Sciatic nerve (tissue), 2 donors: ENCODE measurements at places on chromosomes 2 and 18. TPM values are rescaled to one million over a fixed set of nuclear protein-coding genes. Genes with fewer than 3 reads are reported as not detected.

- DNase-seq: peak; percentile 89
Measured at GRCh38 chr2:176126929-176127773, 2.4 kb upstream of the HOXD8 start.

- DNase-seq: no peak
Measured at GRCh38 chr2:29576231-29576630, 345.2 kb downstream of the ALK start.

DNA sequence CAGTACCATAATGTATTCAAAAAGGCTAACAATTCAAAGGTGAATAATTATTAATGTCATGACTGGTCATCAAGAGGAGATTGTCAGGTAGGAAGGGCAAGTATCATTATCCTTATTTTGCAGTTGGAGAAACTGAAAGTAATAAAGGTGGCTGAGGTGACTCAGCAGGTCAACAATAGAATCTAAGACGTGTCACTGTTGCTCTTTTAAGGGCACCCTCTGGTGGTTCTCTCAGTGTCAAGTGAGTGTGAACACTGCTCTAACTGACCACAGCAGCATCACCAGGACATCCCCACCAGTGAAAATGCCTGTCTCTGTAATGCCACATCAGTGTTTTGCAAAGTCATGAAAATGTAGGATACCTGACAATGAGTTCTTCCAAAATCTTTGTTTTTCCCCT, 69.7 kb downstream of the DCC start:
- DNase-seq: no peak

DNA sequence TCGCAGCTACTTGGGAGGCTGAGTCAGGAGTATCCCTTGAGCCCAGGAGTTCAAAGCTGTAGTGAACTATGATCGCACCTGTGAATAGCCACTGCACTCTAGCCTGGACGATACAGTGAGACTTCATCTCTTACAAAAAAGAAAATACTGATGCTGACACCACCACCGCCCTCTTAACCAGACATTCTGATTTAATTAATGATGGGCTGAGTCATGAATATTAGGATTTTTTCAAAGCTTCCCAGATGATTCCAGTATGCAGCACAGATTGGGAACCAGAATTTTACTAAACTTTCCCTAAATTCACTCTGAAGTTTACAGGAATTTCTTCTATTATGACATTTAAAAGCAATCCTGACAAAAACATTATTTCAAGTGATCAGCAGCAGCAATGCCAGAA, 130.1 kb downstream of the ERBB4 start:
- no peak for DNase-seq

GRCh38 chr18:56823986-56824565, 172.9 kb downstream of the WDR7 start:
- no peak for DNase-seq

- no peak for DNase-seq
Measured at GRCh38 chr2:85112906-85113625, 20.1 kb upstream of the TCF7L1 start.

DNA sequence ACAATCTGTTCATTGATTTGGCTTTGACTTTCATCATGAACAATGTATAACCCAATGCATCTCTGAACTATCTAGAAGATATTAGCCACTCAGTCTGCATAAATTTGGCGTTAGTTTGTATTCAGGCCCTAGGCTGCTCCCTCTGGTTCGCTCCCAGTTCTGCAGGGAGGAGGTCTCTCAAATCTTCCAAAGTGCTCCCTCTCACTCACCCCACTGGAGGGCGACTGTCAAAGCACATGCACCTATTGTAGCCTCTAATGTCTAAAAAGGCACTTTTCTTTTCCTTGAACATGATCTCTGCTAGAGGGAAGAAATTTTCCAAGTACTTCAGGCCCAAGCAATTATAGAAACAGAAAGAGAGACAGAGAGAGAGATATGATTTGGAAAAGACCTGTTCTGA, 291.5 kb downstream of the TDRD15 start:
- no peak for DNase-seq

- no peak for DNase-seq
Measured at GRCh38 chr2:236171680-236172254, 3.6 kb upstream of the GBX2 start.

- DNase-seq: peak; percentile 76
Measured at GRCh38 chr18:44838971-44839666, 158.4 kb downstream of the SETBP1 start.

DNA sequence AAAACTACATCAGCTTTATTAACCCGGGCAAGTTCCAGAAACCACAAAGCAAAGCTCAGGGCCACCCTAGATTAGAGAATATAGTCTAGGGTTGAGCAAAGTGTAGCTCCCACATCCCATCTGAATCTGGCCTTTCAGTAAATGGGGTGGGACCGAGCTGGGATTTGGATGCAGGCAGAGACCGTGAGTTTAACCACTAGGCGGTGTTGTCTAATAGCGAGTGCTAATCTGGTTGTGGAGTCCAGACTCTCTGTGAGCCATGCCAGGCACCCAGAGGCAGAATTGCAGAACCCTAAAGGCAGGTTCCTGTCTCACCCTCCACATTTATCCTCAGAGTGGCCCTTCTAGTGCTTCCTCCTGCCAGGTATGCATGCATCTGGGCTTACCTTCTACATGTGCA, 435.9 kb downstream of the TSN start:
- DNase-seq: no peak

Gene RPRM
- total RNA-seq: 0.22 TPM

Gene COLEC11
- total RNA-seq: 1.1 TPM

Gene IL36RN
- total RNA-seq: not detected
